T-helper 22 cell (primary cell): ENCODE measurements at places on chromosomes 4 and X.

GRCh38 chr4:166065324-166065723 is 192.3 kb downstream of the TLL1 start:
- DNase-seq, result no peak

DNA sequence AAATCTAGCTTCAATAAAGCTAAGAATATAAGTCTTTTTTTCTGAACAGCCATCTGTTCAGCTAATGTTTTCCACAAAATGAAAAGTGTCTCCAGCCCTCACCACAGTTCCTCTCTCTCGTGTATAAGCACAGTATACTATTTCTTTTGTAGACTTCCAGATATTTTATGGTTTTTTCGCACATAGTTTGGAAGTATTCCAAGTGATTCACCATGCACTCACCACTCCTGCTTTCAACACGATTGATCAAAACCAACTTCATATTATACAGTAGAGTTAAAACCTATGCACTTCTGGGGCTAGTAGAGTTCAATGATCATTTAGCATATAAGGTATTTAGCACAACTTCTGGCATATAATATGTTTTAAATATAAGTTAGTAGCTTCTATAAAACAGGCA is 105.8 kb upstream of the DCAF12L1 start:
- DNase-seq, result no peak

DNA sequence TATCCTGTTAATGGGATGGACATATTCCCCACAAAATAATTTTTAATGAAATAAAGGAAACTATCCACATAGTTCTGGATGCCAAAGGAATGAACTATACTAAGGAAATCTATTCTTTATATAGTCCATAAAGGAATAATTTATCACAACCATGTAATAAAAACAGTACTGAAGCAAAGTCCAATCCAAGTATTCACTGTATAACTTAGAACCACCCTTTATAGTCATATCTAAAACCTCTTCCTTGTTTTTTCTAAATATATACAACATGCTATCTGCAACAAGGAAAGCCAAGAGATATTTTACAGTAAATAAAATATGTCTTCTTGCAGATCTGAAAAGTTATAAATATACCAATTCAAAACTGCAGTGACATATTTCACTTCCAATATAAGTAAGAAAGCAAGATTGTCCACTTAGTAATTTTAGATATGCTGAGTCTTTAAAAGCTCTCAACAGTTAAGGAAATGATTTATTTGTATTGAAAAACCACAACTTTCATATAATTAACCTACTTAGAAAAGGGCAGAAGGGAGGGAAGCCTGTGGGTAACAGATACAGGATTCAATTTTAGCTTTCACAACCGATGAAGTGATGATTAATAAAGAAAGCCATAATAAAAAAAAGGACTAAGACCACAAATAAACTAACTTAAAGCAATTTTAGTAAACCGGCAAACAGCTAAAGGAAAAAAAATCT is 8.0 kb downstream of the NR3C2 start:
- DNase-seq, result no peak

GRCh38 chr4:80172203-80172602 is 25.1 kb upstream of the PRDM8 start:
- no peak for DNase-seq

DNA sequence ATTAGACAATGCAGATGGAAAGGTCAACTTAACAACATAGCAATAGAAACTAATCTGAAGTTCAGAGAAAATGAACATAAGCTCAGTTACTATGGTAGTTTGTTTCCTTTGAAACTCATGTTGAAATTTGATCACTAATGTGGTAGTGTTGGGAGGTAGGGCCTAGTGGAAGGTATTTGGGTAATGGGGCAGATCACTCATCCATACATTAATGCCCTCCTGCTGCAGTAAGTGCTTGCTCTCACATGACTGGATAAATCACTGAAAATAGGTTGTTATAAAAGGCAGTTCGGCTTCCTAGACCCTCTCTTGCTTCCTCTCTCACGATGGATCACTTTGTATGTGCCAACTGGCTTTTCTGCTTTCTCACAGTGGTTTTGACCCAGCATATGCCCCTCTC is 567.4 kb upstream of the GALNT7 start:
- no peak for DNase-seq

GRCh38 chr4:4869731-4870571 is 10.5 kb downstream of the MSX1 start:
- DNase-seq, result no peak

GRCh38 chrX:119067023-119067739 is 5.6 kb upstream of the CT47C1 start:
- DNase-seq, result no peak
